ENCODE measurements at places on chromosomes 5 and 9.

- DNase-seq, result no peak
Measured at GRCh38 chr5:50969151-50970031, 303.0 kb downstream of the PARP8 start.

GRCh38 chr9:105957830-105958229, 263.5 kb downstream of the TMEM38B start:
- no peak for DNase-seq

DNA sequence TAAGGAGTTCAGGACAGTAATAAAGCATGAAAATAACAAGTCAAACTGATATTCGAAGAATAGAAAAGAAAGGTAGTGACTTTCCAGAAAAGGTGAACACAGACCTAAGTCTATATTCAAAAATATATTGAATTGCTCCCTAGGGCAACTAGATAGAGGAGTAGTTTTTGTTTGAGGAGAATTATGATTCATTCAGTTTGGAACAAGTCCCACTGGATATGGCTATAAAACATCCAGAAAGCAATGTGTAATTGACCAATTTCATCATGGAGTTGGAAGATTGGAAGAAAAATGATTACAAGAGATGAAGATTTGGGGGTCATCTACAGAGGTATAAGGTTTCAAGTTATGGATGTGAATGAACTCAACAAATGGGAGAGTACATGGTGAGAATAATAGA, 117.5 kb upstream of the ZNF462 start:
- no peak for DNase-seq

DNA sequence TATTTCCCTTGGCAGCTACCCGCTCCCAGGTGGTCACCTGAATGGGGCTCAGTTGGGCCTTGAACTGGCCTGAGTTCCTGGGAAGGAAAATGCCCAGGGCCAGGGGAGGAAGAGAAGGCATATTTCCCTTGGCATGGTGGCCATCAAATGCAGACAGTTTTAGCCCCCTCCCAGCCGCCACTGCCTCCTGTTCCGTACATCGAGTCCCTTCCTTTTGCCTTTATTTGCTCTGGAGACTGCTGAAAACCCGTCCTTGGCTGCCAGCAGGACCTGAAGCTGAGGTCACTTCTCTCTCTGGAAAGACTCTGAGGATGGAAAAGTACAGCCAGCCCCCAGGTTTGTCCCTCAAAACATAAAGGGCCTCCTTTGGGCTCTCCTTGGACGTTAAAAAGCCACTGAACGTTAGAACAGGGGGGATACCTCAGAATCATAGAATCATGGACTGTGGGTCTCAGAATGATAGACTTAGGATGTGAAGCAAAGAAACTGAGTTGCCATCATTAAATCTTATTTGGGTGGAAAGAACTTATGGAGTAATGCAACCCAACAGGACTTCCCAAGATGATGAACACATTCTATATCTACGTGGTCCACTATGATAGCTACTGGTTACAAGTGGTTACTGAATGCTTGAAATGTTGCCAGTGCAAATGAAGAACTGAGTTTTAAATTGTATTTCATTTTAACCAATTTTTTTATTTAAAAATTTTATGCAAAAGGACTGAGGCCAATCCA, 7.1 kb downstream of the SPARC start:
- no peak for DNase-seq

DNA sequence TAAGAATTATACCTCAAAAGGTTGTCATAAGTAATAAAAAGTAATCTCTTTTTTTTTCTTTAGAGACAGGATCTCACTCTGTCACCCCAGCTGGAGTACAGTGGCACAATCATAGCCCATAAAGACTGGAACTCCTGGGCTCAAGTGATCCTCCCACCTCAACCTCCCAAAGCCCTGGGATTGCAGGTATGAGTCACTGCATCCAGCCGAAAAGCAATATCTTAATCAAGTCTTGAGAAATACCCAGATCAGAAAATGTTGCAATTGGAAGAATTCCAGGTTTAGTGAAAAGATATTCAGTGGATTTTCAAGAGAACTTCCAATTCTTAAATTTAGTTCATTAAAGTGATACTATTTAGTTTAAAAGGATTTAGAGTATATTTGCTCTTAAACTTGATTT, 40.9 kb upstream of the IDNK start:
- DNase-seq, result no peak

GRCh38 chr5:111584651-111585050, 72.3 kb upstream of the STARD4 start:
- no peak for DNase-seq

- no peak for DNase-seq
Measured at GRCh38 chr5:170466988-170467707, 36.7 kb upstream of the KCNIP1 start.
